NB4 (cell line): ENCODE measurements at places on chromosomes 11 and 22.

GRCh38 chr22:46598737-46599424 lies 21.3 kb upstream of the GRAMD4 start:
- DNase-seq: peak; percentile 91

- peak; percentile 63 for DNase-seq
These were observed 210.5 kb downstream of the CTTN start for GRCh38 chr11:70608568-70609470.

DNA sequence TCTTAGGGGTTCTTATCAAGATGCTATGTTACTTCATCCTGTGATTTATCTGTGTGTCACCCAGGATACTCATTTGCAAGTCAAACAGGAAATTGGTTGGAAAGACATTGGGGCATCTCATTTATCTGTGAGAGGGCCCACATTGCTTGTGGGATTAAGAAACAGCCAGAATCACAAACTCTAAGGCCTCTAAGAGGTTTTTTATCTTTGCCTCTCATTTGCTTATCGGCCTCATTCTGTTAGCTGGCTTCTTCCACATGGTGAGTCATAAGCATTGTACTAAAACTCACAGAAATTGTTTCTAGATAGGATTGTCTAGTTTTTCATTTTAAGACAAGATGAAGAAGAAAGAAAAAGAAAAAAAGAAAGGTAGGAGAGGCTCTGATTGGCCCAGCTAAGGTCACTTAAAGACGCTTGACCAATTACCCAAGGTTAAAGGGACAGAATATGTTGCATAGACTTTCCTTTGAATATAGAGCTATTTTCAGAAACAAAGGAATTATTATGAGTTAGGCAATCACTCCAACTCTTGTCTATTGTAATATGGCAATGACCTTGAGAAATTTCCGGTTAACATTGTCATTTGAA lies 121.9 kb downstream of the ARHGAP42 start:
- DNase-seq: no peak

GRCh38 chr11:43688394-43688793 lies 7.9 kb downstream of the HSD17B12 start:
- no peak for DNase-seq

DNA sequence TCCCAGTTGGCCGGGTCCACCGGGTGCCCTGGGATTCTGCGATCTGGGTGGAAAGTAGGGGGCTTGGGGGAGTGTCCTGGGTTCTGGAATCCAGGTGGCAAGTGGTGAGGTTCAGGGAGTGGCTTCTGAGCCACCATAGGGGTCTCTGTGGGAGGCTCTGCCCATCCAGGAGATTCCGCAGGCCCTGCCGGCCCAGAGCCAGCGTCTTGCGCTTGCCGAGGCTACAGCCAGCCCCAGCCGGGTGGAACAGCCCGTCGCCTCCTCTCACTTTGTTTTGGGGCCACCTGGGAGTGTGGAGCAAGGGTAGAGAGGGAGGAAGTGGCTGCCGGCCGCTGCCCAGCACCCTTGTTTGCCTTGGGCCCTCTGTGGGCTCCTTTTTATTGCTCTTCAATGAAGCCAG lies 60.6 kb upstream of the PPP6R3 start:
- no peak for DNase-seq

DNA sequence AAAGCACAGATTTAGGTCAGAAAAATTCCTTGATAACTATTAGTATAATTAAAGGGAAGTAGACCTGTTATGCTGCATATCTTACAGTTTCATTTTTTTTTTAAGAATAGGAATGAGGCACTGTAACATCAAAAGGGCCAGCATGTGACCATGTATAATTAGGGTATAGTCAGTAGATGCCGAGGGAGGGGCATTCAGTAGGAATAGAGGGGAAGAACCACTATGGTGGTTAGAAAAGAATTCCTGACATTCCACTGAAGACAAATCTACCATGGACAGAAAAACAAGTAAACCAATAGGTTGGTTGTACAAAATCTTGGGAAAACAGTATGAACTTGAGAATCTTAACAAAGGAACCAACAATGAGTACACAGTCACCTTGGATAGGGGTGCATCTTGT lies 78.4 kb upstream of the CCDC179 start:
- no peak for DNase-seq

DNA sequence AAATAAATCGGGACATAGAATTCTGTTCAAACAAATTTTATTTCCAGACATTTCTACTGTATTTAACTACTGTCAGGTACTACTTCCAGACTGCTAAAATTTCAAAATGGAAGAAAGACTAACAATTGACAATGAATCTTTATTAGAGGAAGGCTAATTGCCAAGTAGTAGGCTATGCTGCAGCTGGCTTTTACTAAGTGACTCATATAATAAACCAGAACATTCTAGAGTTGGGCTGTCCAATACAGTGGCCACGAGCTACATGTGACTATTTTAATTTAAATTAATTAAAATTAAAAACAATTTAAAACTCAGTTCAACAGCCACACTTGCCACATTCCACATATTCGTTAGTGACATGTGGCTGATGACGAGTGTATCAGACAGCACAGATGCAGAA lies 27.6 kb downstream of the CHKA start:
- no peak for DNase-seq

DNA sequence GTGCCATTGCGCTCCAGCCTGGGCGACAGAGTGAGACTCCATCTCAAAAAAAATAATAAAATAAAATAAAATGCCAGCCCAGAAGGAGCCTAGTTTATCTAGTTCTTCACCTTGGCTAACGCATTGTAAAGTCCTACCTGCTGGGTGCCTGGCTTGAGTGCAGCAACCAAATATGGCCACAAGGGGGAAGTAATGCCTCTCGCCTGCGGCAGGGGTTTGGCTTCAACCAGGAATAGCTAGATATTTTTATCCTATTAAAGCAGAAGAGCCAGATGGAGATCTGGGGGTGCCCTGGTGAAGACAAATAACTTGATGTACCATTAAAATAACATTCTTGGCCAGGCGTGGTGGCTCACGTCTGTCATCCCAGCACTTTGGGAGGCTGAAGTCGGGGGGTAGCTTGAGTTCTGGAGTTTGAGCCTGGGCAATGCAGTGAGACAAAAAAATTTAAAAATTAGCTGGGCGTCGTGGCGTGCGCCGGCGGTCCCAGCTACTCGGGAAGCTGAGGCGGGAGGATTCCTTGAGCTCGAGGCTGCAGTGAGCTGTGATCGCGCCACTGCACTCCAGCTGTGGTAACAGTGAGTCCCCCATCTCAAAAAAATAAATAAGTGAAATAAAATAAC lies 20.6 kb upstream of the PLEKHB1 start:
- peak; percentile 74 for DNase-seq

GRCh38 chr11:19072464-19072863 lies 11.9 kb upstream of the MRGPRX2 start:
- DNase-seq: no peak

- peak; percentile 89 for DNase-seq
These were observed 56.9 kb upstream of the PRSS23 start for GRCh38 chr11:86743223-86744118.

DNA sequence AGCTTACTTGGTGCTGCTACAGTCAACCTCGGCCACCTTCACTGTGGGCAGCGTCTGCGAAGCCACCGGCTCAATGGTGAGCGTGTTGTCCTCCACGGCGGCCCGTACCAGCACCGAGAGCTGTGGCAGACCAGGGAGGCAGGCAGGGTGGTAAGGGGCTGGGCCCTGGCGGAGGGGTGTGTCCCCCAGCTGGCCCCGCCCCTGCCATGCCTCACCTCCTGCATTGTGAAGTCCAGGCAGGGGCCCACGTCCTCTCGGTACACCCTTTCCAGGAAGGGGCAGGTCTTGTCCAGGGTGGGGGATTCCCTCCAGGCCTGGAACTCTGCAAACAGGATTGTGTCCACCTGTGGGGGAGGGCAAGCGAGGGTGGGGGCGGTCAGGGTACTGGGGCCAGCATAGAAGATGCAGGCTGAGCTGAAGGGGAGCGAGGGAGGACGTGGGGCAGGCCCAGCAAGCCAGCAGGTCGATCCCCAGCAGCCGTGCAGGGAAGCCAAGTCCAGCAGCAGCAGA lies 12.8 kb downstream of the RAB3IL1 start:
- DNase-seq: no peak

DNA sequence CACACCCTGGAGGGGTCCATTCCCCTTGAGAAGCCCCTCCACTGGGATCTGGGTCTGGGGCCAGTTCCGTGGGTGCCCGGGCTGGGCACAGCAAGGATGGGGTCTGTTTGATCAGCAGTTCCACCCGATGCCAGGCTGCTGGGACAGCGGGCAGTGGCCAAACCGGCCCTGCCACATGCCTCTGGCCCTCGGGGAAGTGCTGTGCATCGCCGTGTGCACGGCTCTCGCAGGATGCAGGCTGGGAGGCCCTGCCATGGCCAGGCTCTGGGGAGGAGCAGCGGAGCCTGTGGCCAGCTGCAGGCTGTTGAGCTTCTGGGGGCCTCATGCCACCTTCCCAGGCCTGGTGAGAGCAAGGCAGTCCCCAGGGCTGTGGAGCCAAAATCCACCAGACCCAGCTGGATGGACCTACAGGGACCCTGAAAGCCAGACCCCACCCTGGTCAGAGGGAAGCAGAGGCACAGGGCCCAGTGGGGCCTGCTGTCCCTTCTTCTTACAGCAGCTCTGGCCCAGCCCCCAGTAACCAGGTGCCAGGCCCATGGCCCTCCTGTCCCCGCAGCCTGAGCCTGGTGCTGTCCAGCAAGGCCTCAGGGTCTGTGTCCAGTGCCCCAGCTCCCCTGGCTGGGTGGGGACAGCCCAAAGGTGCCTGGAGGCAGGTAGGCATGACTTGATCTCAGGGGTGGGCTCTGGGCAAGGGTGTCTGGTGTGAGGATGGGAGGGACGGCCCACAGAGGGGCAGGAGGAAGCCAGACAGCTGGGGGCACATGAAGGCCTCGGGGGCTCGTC lies 57.3 kb downstream of the WNT7B start:
- DNase-seq: no peak

DNA sequence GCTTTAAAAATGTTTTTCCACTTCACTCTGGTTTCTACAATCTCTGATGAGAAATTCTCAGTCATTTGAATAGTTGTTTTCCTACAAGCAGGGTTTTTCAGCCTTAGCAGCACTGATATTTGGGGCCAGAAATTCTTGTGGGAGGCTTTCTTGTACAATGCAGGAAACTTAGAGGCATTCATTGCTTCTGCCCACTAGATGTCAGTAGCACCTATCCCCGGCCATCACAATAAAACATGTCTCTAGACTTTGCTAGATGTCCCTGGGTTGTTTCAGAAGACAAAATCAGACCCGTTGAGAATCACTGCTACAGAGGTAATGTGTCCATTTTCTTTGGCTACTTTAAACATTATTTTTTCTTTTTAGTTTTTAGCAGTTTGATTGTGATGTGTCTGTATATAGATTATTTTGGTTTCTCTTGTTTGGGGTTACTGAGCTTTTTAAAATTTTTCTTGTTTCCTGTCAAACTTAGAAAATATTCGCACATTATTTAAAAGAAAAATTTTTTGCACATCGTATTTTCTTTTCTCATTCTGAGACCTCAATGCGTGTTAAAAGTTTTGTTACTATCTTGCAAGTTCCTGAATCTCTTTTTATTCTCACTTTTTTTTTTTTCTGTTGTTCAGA lies 60.8 kb upstream of the CCDC179 start:
- DNase-seq: peak; percentile 53

- no peak for DNase-seq
These were observed 97.1 kb downstream of the KCNQ1 start for GRCh38 chr11:2541881-2542361.
